ENCODE measurements at places on chromosomes 3 and 15.

GRCh38 chr15:73629798-73630429, 3.3 kb downstream of the NPTN start:
- DNase-seq, result no peak

DNA sequence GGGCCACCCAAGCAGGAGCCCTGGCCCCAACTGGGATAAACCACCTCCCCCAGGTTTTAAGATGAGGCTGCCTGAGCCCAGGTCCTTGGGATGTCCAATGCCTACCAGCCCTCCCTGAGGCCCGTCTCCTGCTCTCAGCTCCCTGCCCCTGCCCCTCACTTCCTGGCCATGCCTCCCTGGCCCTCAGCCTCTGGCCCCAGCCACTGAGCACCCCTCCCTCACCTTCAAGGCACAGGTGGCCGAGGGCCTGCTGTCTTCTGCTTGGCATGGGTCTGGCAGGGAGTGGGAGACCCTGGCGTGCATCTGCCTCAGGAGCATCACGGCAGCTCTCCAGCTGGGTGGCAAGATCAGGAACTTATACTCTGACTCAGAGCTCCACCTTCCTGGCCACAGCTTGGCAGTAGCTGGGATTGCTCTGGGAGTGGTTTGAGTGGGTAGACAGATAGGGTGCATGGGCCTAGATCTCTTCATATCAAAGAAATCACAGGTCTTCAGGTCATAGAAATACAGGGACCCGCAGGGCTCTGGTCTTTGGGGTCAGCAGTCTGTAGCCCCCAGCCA, at the start of gene PLA2G4E:
Gene PLA2G4E, minus strand, starts transcription at position 330 of the 561 bp plus-strand sequence. Its CDS starts 12 bp downstream, at position 318.
- DNase-seq, result no peak

- DNase-seq, result no peak
Measured at GRCh38 chr15:58731756-58732535, 17.6 kb downstream of the ADAM10 start.

DNA sequence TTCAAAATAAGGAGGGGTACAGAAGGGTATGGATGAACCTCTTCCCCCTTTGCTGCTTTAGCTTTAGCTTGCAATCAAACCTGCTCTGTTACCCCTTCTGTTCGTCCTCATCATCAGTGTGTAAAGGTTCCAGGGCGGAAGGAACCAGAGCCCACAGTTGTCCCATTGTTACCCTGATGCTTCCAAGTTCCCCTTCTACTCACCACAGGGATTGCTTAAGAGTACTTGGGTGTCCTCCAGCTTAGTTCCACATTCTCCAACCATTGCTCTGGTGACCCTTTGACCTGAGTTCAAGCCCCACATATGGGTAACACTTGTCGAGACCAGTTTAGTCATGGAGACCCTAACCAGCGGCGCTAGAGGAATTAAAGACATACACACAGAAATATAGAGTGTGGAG, 1080.1 kb upstream of the ALCAM start:
- no peak for DNase-seq

GRCh38 chr3:78900880-78901279, 866.9 kb downstream of the ROBO1 start:
- DNase-seq, result no peak

- DNase-seq, result no peak
Measured at GRCh38 chr3:55285156-55285555, 201.9 kb downstream of the WNT5A start.

GRCh38 chr3:181757694-181758306, 46.1 kb downstream of the SOX2 start:
- DNase-seq, result no peak

DNA sequence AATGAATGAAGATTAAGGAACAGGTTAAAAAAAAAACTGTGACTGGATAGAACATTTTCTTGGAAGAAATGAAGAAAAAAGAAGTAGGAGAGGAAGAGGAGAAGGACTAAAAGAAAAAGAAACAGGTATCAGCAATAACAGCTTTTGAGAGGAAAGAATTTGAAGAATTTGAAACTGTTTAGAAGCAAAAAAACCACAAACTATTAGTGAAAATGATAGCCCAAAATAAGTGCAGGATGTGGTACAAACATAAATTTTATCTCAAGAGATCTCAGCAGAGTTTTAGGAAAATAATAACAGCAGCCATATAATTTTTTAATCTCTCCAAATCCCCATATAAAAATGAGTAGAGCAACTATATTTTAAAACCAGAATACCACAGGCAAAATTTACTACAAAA, 8.8 kb upstream of the A4GNT start:
- no peak for DNase-seq

Data from GOT3 (cell line).